ENCODE measurements at places on chromosomes 4 and X. TPM values are rescaled to one million over a fixed set of nuclear protein-coding genes. Genes with fewer than 3 reads are reported as not detected.

STEEP1 gene
- 19.2 TPM for polyA plus RNA-seq

MAGEA12 gene
- polyA plus RNA-seq, result not detected

RPS6KA6 gene
- not detected for polyA plus RNA-seq

PPP1R2C gene
- 4.4 TPM for polyA plus RNA-seq

PAGE4 gene
- polyA plus RNA-seq, result not detected

CXCL9 gene
- polyA plus RNA-seq, result not detected

SLIT2 gene
- not detected for polyA plus RNA-seq

FAM193A gene
- 4.9 TPM for polyA plus RNA-seq

DMP1 gene
- not detected for polyA plus RNA-seq

WAS gene
- polyA plus RNA-seq, result 33.5 TPM

PCYT1B gene
- not detected for polyA plus RNA-seq

PRKX gene
- 79.4 TPM for polyA plus RNA-seq

DSPP gene
- polyA plus RNA-seq, result not detected

- no peak overlapping the region for H3K27ac ChIP-seq
- no peak for DNase-seq
- H3K27me3 ChIP-seq, result no peaks in the 10 kb centered on the region
- no peaks in the 10 kb centered on the region for H3K36me3 ChIP-seq
- H3K4me3 ChIP-seq, result no peak overlapping the region
- no peaks in the 10 kb centered on the region for H3K4me1 ChIP-seq
Measured at GRCh38 chr4:7118013-7118832, 50.4 kb upstream of the GRPEL1 start.

GRCh38 chr4:79147251-79147650 is 178.6 kb downstream of the NAA11 start:
- no peaks in the 10 kb centered on the region for H3K4me1 ChIP-seq
- no peaks in the 10 kb centered on the region for H3K27me3 ChIP-seq
- H3K27ac ChIP-seq, result no peak overlapping the region
- no peak for DNase-seq

- H3K36me3 ChIP-seq, result no peaks in the 10 kb centered on the region
- no peak overlapping the region for H3K4me3 ChIP-seq
- no peaks in the 10 kb centered on the region for H3K4me1 ChIP-seq
- no peak for DNase-seq
- no peak overlapping the region for H3K27ac ChIP-seq
- H3K27me3 ChIP-seq, result no peaks in the 10 kb centered on the region
Measured at GRCh38 chr4:3652586-3652985, 113.6 kb upstream of the ADRA2C start.

DNA sequence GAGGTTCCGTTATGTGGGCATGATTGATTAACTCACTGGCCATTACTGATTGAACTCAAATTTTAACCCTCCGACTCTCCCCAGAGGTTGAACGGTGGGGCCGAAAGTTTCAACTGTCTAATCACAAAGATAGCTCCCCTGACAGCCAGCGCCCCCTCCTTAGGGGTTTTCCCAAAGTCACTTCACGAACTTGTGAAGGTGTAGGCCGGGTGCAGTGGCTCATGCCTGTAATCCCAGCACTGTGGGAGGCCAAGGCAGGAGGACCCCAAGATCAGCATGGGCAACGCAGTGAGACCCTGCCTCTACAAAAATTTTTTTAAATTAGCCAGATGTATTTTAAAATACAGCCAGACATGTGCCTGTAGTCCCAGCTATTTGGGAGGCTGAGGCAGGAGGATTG is 39.8 kb upstream of the RBM47 start:
- H3K4me3 ChIP-seq, result no peak overlapping the region
- H3K27ac ChIP-seq, result no peak overlapping the region
- H3K27me3 ChIP-seq, result no peaks in the 10 kb centered on the region
- peaks cover 16% of the 10 kb centered on the region for H3K4me1 ChIP-seq

DNA sequence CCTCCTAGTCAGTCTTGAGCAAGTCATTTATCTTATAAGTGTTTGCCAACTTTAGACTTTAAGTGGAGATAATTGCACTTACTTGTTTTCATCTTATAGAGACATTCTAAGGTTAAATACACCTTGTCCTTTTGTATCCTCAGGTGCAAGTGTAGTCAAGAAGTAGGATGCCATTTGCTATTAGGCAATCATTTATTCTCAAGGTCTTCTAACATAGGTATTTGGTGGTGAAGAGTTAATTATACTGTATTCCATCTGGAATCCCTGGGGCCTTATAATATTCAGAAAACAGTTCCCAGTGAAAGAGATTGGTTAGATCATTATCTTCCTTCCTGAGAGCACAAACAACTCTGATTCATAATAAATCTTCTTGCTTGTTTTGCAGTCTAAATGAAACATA is 23.7 kb downstream of the SULT1E1 start:
- no peak overlapping the region for H3K27ac ChIP-seq
- no peaks in the 10 kb centered on the region for H3K27me3 ChIP-seq
- no peak for DNase-seq
- no peak overlapping the region for H3K4me3 ChIP-seq
- no peaks in the 10 kb centered on the region for H3K4me1 ChIP-seq
- no peaks in the 10 kb centered on the region for H3K36me3 ChIP-seq

DNA sequence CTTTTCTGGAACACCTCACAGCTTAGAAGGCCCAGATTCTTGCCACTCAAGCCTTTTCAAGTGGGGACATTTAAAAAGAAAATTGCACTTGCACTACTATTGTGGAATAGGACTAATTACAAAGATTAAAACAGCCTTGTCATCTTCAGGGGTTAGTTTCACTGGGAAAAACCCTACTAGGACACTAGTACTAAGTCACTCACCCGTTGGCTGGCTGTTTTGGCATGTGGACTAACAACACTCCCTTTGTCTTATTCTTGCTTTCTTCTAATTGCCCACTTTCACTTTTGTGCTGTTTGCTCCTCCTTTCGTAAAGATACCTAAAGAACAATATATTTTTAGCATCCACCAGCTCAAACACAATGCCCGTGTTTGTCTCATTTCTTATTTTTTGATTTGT is 200.9 kb upstream of the MID1 start:
- no peaks in the 10 kb centered on the region for H3K27me3 ChIP-seq
- no peaks in the 10 kb centered on the region for H3K36me3 ChIP-seq
- no peak overlapping the region for H3K27ac ChIP-seq
- no peak for DNase-seq
- no peak overlapping the region for H3K4me3 ChIP-seq
- no peaks in the 10 kb centered on the region for H3K4me1 ChIP-seq

- peaks cover 27% of the 10 kb centered on the region for H3K4me1 ChIP-seq
- no peak overlapping the region for H3K27ac ChIP-seq
- no peak for DNase-seq
Measured at GRCh38 chrX:136778020-136778419, 2.7 kb downstream of the ARHGEF6 start.

GRCh38 chr4:149727663-149728062 is 88.0 kb downstream of the IQCM start:
- no peak overlapping the region for H3K27ac ChIP-seq
- H3K27me3 ChIP-seq, result no peaks in the 10 kb centered on the region
- no peaks in the 10 kb centered on the region for H3K36me3 ChIP-seq
- DNase-seq, result no peak
- H3K4me1 ChIP-seq, result no peaks in the 10 kb centered on the region
- H3K4me3 ChIP-seq, result no peak overlapping the region

DNA sequence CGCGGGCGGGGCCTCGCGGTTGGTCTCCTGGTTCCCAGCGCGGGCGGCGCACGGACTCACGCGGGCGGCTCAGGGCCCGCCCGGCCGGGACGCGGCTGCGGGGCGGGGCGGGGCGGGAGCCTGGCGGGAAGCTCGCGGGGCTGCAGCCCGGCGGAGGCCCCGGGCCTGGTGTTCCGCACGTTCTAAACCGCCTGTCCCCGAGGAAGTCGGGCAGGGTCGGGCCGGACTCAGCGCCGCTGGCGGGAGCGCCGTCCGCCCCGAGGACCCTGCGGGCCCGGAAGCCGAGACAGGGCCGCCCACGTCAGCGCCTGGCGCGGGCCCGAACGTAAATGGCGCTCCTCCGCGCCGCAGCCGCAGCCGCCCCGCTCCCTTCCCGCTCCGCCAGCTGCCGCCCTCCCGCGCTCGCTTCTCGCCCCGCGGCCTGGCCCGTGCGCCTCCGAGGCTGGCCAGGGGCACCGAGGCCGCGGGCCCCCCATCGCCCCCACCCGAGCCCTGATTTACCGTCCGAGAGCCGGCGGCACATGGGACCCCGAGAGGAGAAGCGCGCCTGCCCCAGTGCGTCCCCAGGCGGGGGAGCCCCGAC is 309 bp upstream of the CTBP1 start:
- peak overlapping the region; percentile 74 for H3K4me3 ChIP-seq
- H3K4me1 ChIP-seq, result peaks cover 69% of the 10 kb centered on the region
- DNase-seq, result peak; percentile 91
- H3K27me3 ChIP-seq, result no peaks in the 10 kb centered on the region

DNA sequence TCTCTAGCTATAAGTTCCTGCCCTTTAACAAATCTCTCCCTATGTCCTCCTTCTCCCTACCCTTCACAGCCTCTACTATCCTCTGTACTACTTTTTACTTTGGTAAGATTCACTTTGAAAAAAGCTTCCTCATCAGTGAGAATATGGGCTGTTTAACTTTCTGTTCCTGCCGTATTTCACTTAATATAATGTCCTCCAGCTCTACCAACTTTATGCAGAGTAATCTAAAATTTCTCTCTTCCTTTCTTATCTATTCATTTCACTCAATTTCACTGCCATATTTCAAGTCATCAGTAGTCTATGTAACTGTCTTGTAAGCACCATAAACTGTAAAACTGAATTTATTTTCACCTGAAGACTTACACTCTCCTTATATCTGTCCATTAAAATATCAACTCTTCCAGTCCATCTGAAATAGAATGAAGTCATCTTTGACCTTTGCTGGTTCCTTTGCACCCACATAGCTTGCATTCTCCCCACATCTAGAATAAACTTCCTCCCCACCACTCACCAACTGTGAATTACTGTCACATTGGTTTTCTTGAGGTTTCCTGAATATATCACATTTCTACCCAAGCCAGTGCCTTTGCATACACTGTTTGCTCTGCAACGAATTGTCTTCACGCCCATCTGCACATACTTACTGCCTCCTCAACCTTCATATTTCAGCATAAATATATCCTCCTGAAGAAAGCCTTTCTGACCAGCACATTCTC is 54.6 kb downstream of the ARAP2 start:
- H3K27ac ChIP-seq, result peak overlapping the region; percentile 22
- H3K4me3 ChIP-seq, result no peak overlapping the region
- no peak for DNase-seq

- peak overlapping the region; percentile 43 for H3K4me3 ChIP-seq
- DNase-seq, result no peak
- H3K4me1 ChIP-seq, result peaks cover 7% of the 10 kb centered on the region
- H3K36me3 ChIP-seq, result no peaks in the 10 kb centered on the region
Measured at GRCh38 chr4:4852591-4853362, 6.7 kb upstream of the MSX1 start.

- no peak for DNase-seq
- peaks cover 80% of the 10 kb centered on the region for H3K4me1 ChIP-seq
- H3K36me3 ChIP-seq, result no peaks in the 10 kb centered on the region
- H3K4me3 ChIP-seq, result no peak overlapping the region
- H3K27ac ChIP-seq, result peak overlapping the region; percentile 70
Measured at GRCh38 chrX:66018585-66019309, 21.1 kb downstream of the VSIG4 start.

GRCh38 chr4:113593400-113594230 is 167.9 kb downstream of the CAMK2D start:
- H3K4me1 ChIP-seq, result peaks cover 11% of the 10 kb centered on the region
- no peak overlapping the region for H3K27ac ChIP-seq
- H3K27me3 ChIP-seq, result no peaks in the 10 kb centered on the region
- DNase-seq, result no peak
- H3K4me3 ChIP-seq, result no peak overlapping the region
- H3K36me3 ChIP-seq, result no peaks in the 10 kb centered on the region
